Activated naive CD4-positive, alpha-beta T cell (primary cell): ENCODE measurements at places on chromosomes 2 and 18.

DNA sequence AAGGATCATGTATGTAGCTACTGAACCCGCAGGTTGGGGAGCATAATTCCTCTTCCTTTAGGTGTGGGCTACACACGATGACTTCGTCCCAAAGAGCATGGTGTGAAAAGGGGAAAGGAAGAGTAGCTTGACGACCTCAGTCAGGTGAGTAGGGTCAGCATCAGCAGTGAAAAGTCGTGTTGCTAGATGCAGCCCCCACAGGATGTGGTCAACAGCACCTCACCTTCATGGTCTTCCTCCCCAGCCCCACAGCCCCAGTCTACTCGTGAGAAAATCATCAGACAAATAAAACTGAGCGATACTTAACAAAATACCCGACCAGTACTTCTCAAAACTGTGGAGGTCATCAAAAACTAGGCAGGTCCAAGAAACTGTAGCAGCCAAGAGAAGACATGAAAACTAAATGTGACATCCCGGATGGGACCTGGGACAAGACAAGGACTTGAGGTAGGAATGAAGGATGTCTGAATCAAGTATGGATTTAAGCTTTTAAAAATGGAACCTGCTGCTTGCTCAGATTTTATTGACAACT is 77.5 kb upstream of the NFATC1 start:
- no peak for DNase-seq

GRCh38 chr2:30367232-30368070 is 79.6 kb upstream of the LCLAT1 start:
- no peak for DNase-seq

DNA sequence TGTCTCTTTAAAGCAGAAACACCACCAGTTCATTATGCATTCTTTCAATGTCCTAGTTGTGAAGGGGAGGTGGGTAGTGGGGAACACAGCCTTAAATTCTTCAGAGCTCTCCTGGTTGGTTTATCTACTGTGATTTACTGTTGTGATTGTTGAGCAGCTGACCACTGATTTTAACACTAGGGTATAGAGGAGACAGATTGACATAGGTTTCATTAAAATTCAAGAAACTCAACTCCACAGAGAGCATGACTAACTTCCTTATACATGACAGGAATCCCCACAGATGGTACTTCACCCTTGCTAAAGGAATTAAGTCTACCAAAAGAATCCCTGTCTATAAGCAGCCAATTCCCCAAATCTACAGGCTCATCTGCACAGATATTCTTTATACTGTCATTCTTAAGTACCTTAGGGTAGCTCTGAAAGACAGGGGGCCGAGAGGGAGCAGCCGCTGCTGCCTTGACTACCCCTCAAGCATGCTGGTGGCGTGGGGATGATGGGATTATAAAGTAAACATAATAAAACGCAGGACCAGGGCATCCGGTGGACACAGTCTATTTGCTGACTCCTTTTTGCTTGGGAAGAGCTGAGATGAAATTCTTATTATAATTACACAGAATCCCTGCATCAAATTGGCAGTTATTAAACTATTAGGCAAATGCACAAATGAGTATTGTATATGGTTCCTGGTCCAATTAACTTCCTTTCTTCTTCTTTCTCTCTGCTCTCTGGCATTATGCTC is 1377.6 kb upstream of the PIK3C3 start:
- no peak for DNase-seq

DNA sequence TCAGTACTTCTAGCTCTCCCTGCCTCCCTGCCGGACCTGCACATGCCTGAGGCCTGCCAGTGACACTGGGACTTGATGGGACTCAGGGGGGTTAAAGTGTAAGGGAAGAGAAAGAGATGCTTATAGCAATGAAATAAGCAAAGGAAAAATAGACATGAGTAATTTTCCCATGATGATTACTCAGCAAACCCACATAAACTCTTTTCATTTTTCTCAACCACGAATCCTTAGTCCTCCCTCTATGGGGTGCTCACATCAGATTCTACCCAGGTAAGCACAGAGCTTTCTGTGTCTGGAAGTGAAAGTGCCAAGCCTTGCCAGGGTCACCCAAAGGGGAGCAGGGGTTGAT is 44.8 kb upstream of the ANKRD62 start:
- no peak for DNase-seq
